ENCODE measurements at places on chromosomes 6 and 20.

DNA sequence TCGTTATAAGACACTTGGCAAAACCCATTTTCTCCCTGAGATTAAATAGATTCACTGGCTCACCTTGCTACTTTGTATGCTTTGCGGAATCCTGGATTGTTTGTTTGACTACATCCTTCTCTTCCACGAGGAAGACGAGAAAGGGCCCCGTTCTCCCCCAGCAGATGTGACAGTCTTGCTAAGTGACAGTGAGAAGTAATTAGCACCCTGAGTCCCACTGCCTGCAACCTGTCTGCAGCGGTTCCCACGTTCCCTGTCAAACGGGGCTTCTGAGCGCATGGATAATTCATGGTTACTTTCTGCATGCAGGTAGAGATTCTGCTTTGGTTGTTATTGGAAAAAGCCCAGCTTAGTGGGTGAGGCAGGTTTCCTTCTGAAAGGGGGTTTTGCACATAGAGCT is 163.7 kb downstream of the CDH26 start:
- no peak for DNase-seq

DNA sequence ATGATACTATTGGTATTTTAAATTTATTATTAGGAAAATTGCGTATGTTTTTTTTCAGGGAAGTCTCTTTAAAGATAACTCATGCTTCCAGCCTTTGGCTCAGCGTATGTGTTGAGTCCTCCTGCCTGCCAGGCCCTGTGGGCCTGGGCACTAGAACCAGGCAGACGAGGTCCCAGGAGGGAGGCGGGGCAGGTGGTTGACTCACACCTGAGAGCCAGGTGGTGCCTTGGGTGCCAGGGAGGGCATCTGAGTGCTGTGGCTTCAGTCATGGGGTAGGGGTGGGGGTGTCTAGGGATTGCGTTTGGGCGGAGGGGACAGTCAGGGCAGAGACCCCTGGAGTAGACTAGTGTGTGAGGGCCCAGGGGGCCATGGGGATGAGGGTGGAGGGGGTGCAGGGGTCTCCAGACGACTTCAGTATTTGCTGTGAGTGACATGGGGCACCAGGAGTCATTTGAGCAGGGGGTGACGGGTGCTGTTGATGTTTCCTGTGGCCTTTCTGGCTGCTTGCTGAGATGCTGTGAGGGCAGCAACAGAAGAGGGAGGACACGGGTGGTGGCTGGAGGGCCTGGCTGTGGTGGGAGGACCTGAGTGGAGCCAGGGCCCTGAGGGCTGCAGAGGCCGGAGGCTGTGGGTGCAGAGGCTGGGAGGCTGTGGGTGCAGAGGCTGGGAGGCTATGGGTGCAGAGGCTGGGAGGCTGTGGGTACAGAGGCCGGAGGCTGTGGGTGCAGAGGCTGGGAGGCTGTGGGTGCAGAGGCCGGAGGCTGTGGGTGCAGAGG is 14.8 kb upstream of the ADRM1 start:
- no peak for DNase-seq

GRCh38 chr6:167327391-167327790 is 2.5 kb downstream of the TTLL2 start:
- DNase-seq, result no peak

DNA sequence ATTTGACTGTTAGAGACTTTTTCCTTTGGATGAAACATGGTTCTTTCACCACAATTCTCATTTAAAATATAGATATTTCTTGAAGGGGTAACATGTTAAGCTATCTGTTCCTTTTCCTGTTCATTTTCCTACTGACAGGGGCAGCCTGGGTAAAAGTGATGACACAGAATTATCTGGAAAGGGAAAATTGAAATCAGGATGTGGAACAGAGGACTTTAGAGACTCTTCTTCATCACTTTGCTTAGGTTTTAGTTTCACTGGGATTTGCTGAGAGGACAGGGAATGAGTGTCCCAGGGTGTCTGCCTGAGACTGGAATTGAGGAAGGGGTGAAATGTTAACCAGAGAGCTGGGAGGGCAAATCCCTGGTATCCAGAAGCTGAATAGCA is 116.0 kb downstream of the RNF144B start:
- no peak for DNase-seq

DNA sequence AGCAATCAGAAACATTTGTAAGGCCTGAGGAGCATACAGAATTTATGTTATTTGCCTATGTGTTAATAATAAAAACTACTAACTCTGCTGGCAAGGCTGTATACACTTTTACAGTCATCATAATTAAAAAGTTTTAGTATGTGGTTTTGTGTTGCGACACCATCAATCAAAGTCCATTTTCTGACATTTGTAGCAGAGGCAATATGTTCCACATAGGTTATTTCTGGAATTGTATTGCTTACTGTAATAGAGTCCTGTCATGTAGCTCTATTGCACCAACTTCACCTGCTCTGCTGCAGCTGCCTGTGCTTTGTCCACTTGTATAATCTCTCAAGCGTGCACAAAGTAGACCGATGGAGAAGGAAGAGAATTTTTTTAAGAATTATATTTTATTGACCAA is 501.8 kb downstream of the HACE1 start:
- no peak for DNase-seq

DNA sequence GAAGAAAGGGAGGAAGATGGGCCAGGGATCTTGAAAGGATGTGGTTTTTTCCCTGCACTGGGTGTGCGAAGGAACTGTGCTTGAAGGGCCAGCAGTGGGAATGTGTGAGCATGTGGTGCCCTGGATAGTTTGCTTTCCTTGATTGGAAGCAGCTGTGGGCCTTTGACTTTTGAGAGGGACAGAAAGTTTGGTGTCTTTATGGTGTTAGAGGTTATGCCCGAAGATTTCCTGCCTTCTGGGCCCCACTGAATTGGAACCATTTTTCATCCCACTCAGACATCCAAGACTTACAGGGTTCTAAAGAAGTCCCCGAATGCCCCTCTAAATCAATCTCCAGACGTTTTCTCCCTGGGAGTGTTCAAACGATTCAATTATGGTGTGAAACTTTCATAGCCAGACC is 23.5 kb upstream of the EDN3 start:
- no peak for DNase-seq

- no peak for DNase-seq
These were observed 7.3 kb downstream of the EDN1 start for GRCh38 chr6:12297363-12298016.

DNA sequence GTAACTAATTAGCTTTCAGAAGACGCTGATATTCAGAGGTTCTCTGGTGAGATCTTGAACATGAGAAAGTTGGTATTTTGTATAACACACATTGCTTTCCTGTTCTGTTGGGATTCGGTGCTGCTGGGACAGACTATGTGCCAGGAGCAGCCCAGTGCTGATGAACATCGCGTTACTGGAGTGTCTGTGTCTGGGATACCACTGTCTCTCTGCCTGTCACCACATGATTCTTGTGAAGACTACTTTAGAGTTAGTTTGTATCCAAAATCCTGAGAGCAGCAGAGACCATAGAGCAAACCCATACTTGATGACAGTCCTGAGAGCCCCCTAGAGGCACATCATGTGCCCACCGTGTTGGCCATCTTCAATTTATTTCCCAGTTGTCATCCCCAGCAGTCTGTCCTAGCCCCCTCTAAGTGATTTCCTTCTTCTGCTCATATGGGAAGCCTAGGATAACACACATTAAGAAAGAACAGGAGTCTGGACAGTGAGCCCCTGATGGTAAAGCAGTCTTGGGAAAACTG is 41.8 kb upstream of the TINAG start:
- DNase-seq, result no peak

DNA sequence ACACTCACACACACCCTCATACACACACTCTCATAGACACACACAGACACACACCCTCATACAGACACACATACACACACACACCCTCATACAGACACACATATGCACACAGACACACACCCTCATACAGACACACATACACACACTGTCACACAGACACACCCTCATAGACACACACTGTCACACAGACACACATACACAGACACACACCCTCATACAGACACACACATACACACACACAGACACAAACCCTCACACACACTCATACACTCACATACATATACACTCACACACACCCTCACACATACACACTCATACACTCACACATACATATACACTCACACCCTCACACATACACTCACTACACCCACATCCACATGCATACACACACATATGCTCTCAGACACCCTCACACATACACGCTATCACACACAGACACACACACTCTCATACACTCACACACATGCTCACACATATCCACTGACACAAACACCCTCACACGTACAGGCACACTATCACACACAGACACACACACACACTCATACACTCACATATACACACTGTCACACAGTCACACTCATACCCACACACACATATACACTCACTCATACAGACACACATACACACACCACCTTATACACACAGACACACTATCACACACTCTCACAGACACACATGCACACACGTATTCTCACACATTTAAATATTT is 9.1 kb downstream of the ADIG start:
- DNase-seq, result no peak

GRCh38 chr20:34449674-34450592 is 66.3 kb upstream of the DYNLRB1 start:
- no peak for DNase-seq

- DNase-seq, result no peak
These were observed 85.9 kb upstream of the HMGCLL1 start for GRCh38 chr6:55664591-55665587.

GRCh38 chr20:49792006-49792405 is 20.6 kb upstream of the SLC9A8 start:
- no peak for DNase-seq

GRCh38 chr20:19812056-19812455 is 54.0 kb downstream of the RIN2 start:
- no peak for DNase-seq

DNA sequence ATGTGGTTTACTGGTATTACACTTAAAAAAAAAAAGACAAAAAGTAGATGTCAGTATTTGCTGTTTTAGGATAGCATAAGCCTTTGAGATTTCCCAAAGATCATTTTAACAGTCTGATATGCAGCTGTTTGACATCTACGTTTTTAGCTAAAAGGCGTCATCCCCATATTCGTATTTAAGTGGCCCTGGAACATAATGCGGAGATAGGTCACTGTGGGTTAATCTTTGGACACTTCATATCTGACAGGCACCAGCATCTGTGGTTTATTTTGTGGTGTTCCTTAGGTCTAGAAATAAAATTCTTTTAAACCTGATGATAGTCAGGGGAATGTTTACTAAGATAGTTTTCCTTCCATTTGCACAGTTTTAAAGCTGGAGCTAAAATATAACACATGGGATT is 313.7 kb downstream of the SOX4 start:
- DNase-seq, result no peak

DNA sequence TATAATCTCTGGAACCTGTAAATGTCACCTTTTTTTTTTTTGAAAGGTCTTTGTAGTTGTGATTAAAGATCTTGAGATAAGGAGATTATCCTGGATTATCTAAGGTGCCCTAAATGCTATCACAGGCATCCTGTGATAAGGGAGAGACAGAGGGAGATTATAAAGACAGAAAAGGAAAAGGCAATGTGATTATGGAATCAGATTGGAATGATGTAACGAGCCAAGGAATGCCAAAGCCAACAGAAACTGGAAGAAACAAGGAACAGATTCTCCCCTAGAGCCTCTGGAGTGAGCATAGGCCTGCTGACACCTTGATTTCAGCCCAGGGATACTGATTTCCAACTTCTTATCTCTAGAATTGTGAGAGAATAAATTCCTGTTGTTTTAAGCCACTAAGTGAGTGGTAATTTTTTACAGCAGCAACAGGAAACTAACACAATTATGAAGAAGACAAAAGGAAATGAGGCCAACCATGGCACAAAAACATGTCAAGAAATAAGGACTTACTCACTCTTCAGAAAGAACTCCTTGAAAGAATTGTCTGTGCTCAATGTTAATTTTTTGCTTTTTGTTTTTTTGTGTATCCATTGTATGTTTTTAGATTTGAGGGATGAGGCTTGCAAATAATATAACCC is 82.7 kb downstream of the CFAP61 start:
- no peak for DNase-seq

GRCh38 chr6:6793388-6794250 is 205.1 kb downstream of the LY86 start:
- no peak for DNase-seq

- no peak for DNase-seq
These were observed 50.5 kb upstream of the ENPP5 start for GRCh38 chr6:46221222-46221793.

- DNase-seq, result no peak
These were observed 35.2 kb upstream of the CCDC167 start for GRCh38 chr6:37534893-37535292.

GRCh38 chr20:8209061-8209460 is 77.0 kb downstream of the PLCB1 start:
- DNase-seq, result no peak

DNA sequence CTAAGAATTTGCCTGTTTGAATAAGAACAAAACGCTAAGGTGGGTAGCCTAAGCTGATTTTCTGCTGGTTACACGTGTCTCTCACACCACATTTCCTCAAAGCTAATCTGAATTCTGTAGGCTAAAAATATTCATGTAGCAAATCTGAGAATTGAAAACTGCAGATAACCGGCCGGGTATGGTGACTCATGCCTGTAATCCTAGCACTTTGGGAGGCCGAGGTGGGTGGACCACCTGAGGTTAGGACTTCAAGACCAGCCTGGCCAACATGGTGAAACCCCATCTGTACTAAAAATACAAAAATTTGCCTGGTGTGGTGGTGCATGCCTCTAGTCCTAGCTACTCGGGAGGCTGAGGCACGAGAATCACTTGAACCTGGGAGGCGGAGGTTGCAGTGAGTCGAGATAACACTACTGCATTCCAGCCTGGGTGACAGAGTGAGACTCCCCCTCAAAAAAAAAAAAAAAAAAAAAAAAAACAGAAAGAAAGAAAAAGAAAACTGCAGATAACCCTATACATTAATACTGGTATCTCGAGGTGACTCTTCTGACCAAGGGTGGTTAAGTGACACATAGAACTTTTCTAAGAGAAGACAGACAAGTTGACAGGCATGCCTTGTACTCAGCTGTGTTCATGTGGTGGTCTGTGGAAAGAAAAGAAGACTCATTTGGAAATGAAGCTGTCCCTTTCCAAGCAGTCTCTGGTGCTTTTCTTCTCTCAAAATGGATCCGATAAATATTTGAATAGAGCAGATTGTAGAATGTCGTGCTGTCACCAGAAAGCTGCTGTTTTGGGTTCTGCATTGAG is 24.7 kb upstream of the ASXL1 start:
- DNase-seq, result no peak
